ENCODE measurements at places on chromosomes 16 and 17.

DNA sequence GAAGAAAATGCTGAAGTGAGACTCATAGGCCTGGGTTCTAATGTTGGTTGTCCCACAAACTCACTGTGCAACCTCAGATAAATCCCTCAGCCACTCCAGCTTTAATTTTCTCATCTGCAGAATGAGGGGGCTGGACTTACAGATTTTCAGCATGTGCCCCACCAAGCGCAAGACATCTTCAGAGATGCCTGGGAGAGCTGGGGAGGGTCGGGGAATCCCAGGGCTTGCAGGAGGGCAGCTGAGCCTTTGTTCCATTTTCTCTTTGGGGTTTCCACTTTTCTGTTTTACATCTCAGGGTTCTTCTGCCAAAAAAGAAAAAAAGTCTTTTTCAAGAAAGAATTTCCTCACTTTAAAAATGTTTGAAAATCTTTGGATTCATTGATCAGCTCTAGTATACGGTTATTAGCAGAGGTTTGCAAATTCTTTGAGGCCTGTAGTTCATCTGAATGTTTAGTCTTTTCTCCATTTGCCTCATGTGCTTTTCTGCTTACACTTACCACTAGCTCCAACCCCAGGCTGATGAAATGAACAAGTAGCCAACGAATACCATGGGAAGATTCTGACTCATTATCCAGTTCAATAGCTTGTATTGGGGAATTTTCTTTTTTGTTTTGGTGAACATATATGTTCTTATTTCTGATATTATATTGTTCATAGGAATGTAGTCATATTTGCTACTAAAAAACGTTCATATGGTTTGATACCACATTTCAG is 56.4 kb downstream of the CHD9 start:
- DNase-seq = peak; percentile 56

DNA sequence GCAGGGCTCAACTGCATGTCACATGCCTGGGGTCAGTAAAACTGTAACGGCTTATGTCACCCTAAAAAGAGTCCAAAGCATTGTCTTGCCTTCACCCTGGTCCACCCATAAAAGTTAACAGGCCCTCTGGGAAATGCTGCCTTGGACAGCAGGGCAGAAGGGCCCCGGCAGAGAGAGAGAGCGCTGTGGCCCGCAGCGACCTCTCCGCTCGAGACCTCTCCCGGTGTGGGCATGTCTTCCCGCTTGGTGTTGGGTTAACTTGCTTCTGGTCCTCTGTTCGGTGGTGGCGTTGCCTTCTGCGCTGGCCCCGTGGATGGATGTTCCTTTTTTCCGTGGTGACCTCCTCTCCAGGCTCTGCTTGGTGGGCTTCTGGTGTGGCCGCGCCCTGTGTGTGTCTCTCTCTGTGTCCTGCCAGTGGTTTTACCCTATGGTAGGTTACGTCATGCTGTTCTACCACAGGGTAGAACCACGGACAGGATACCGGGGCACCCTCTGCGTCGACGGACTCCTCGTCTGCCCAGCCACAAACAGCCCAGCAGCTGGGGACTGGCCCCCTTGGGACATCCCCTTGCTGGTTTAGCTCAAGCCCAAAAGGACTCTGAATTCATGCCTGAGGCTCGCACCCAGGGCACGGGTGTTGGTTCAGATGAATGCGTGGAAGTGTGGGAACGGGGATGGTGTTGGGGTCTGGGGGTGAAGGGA is 18.3 kb upstream of the CLEC18A start:
- no peak for DNase-seq

- DNase-seq = no peak
Measured at GRCh38 chr16:49857423-49858181, 1.7 kb upstream of the ZNF423 start.

GRCh38 chr17:45700171-45701090 is 83.7 kb upstream of the CRHR1 start:
- no peak for DNase-seq

DNA sequence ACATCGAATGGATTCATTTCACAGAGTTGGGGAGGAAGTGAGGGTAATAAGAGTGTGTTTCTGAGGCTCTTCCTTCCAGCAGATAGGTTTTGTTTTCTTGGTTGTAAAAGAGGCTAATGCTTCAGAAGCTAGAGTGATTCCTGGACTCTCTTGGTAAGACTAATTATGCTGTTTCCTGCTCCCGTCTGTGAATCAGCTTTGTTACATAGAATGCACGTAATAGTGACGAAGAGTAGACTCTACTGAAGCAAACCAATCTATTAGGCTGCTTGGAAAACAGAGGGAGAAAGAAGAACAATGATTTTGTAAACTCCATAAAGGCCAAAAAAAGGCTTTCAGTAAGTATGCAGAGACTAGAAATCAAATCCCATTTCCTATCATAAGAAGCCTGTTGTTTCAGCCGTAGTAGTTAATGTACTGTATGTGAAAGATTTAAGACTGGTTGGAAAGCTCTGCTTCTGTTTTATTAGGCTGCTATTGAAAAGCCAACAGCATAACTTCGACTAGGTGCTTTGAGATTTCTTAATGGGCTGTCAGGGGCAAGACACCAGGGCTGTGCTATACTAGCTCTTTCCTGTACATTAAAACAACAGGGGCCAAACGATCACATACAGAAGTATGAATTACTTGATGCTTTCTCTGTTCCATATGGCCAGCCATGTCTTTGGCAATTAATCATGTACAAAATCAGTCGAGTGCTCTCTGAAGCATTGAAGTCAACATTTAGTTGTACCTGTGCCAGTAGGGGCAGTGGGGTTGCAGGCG is 219.0 kb downstream of the FTO start:
- no peak for DNase-seq

DNA sequence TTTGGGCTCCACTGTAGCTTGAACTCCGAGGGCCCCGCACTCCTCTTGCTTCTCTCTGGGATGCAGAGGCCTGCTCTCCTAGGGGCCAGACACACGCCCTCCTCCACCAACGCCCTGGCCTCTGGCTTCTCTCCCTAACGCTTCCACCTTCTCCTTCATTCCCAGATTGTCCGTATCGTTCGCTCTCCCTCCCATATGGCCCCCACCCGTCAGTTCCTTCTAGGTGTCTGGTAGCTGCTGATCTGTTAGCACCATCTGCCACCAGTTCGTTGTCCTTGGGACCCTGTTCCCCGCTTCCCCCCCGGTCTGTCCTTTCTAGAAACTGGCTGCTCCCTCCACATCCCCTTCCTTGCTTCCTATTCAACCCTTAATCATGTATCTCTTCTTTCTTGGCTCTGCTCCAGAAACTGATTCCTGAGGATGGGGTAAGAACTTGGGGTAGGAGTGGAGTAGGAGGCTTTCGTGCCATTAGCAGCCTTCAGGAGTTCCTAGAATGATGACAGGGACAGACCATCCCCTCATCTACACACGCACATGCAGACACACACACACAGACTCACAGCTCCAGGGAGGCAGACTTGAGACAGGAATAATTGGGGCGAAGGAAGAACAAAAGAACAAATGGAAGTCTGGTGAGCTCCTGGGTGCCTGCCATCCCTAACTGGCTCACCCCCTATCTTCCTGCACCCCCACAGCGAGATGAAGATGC is 4.3 kb downstream of the ATP1B2 start:
- DNase-seq = peak; percentile 17

- DNase-seq = peak; percentile 73
Measured at GRCh38 chr16:20866145-20866772, 33.9 kb downstream of the DCUN1D3 start.

- DNase-seq = peak; percentile 67
Measured at GRCh38 chr16:69709456-69710084, 16.8 kb downstream of the NQO1 start.

GRCh38 chr16:17392857-17393692 is 77.7 kb downstream of the XYLT1 start:
- DNase-seq = no peak

DNA sequence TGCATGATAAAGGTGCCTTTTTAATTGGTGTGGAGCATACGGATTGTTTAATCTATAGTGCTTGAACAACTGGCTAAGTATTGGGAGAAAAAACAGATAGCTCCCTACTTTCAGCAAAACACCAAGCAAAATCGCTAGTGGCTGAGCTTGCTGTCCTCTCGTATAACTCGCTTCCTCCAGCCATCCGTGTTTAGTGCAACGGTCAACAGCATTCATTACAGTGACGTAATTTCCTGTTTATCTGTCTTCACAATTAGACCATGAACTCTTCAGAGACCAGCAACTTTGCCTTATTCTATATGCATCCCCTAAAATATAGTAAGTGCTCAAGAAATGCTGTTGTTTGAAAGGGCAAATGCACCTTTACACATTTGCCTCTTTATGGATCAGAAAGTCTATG is 511.9 kb downstream of the HAPSTR1 start:
- DNase-seq = no peak

DNA sequence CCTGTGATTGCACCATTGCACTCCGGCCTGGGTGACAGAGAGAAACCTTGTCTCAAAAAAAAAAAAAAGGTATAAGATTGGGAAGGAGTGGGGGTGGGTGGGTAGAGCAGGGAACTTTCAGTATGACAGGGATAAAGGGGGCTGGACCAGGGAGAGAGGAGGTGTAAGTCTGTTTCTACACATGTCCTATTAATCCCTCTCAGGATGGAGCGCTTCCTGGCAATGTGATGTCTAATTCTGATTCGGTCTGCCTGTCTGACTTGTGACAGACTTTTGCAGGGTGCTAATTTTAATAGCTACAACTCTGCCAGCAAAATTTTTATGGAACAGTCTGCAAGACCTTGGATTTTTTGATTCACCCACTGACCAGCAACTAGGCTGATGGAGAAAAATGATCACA is 53.8 kb upstream of the SLC25A19 start:
- no peak for DNase-seq

- no peak for DNase-seq
Measured at GRCh38 chr17:46818929-46819859, 702 bp upstream of the WNT3 start.

GRCh38 chr17:82330322-82331239 is 3.0 kb downstream of the SECTM1 start:
- DNase-seq = peak; percentile 39

GRCh38 chr17:42677921-42678781 is 1.4 kb upstream of the PLEKHH3 start:
- DNase-seq = peak; percentile 90

DNA sequence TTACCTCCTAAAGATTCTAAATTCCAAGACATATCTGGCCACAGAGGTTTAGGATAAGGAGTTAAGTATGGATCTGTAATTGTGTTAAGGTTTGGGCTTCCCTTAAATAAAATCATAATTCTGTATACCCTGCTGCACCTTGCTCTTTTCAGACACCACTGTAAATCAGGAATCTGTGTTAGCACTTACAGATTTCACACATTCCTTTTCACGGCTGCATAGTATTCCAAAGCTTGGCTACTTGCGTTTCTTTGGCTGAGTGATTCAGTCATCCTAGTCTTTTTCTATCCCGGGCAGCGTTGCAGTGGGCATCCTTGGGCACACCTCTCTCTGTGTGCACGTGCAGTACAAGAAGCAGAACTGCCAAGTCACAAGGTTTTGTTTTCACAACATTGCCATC is 105.8 kb downstream of the SOCS1 start:
- DNase-seq = no peak

DNA sequence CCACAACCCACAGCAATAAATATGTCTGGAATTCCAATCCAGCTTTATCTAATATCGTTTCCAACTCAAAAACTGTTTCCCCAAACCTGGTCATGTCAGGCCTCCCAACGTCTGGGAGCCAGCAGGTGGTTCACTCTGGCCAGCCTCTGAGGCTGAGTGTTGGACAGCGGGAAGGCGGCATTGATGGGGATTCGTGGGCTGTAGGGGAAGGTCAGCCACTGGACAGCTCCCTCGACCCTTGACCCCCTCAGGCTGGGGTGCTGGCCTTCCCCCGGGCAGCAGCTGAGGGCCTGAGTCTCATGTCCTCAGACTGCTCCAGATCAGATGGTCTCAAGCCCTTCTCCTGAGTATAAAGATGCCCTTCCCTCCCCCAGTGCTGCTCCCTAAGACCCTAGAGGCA is 50.2 kb downstream of the SDK2 start:
- DNase-seq = no peak

DNA sequence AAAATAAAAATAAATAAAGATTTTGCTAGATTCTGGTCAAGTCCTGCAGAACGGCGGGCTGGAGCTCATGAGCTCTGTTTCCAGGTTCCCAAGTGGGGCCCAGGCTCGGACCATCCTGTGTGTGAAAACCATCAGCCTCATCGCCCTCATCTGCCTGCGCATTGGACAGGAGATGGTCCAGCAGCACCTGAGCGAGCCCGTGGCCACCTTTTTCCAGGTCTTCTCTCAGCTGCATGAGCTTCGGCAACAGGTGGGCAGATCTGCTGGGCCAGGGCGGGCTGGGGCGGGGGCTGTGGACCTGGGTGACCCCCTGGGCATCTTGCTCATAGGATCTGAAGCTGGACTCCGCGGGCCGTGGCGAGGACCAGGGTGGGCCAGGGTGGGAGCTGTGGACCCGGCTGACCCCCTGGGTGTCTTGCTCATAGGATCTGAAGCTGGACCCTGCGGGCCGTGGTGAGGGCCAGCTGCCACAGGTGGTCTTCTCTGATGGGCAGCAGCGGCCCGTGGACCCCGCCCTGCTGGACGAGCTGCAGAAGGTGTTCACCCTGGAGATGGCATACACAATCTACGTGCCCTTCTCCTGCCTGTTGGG is 7.8 kb downstream of the WDR81 start:
- DNase-seq = no peak

- no peak for DNase-seq
Measured at GRCh38 chr16:19524356-19524615, 544 bp downstream of the CCP110 start.

DNA sequence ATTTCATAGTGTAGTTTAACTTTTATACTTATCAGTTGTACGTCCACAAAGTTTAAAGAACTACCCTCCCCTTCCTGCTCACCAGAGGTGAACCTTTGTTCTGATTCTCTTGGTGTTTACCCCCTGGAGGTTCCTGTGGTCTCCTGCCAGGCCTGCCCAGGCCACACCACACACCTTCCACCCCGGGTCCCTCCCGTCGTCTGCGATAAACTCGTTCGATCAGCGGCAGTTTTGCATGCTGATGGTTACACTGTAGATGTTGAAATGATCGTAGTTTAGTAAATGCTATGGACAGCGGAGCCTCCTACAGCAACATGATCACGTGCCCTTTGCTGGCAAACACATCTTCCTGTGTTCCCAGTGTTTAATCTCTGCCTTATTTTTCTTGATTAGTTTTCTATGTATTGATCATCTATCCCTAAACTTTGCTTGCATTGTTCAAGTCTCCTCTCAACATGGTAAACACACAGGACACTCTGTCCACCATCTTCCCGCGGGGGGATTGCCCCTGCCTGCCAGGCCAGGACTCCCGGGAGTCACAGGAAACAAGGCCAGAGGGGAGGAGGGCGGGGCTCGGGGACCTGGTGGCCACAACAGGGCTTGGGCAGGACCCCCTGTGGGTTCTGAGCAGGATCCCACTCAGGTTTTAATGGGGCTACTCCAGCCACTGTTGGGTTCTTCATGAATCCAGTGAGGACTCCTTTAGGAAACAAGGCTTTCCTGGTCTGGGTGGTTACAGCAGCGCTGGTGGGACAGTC is 2.8 kb upstream of the ACSF3 start:
- DNase-seq = no peak

DNA sequence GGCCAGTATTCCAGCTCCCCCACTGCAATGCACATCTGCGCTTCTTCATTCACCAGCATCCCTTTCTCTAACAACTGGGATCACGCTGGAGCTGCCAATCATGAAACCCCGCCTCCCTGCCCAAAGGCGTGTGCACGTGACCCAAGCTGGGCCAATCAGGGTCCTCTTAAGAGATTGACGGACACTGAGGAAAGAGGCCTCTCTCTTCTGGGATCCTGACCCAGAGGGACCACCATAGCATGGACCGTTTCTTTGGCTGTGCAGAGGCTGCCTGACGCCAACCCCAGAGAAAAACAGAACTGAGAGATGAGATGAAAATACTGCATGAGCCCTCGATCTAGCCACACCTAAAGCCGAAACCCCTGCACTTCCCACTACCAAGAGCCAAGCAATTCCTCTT is 32.0 kb downstream of the COTL1 start:
- no peak for DNase-seq

Data from fibroblast of skin of abdomen (primary cell).